Bronchial epithelial cell (primary cell): ENCODE measurements at places on chromosomes 12 and 14. TPM values are rescaled to one million over a fixed set of nuclear protein-coding genes. Genes with fewer than 3 reads are reported as not detected.

DNA sequence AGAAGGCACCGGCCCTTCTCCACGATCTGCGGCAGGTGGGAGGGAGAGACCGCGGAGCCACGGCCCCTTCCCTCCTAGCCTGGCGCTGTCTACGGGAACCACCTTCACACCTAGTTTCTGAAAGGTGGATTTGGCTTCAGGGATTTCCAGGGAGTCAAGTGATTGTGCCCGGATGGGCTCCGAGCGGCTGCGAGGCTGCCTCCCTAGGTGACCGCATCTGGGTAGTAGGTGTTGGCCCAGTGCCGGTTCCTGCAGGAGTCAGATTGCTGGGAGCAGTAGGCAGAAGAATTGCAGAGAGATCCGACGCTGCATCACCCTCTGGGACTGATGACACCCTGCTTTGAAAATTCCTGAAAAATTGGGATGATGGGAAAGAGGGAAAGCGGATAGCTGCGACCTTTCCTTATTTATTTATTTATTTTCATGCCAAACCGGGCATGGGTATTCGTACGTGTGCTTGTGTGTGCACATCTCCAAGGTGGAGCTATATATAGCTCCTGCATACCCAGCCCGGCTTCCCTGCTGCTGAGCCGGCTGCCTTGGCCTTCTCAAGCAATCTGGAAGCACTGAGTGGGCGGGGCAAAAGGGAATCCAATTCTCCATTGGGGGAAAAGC lies 1.1 kb downstream of the CNTN1 start:
- peak; percentile 54 for DNase-seq

DNA sequence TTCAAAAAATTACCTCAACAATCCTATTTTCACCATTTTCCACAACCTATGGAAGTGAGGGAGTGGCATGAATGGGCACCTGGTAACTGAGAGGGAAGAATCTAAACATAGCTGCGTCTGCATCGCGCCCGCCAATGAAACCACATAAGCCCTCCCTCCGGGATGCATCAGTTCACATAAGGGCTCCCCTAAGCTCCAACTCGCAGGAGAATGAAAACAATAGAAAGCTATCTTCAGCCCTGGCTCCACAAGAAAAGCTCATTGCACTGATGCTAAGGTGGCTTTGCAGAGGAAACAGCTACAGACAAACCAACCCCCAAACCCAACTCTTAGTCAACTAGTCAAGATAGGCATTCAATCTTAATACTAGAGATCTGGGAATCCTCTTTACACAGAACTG lies 173.3 kb downstream of the FOXN3 start:
- no peak for DNase-seq

DNA sequence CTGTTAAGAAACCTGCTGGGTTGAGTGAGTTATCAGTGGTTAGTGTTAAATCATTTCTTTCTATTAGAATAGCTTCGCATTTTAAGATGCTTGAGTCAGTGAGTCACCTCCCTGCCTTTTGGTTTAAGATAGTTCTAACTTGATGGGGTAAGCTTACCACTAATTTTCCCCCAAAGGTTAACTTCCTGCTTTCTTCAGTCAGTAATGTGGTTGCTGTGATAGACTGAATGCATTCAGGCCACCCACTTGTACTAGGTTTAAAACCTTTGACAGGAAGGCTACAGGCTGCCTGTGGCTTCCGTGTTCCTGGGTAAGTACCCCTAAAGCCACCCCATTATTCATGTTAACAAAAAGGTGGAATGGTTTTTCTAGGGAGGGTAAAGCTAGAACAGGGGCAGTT lies 25.3 kb downstream of the CLEC2A start:
- peak; percentile 24 for DNase-seq

DNA sequence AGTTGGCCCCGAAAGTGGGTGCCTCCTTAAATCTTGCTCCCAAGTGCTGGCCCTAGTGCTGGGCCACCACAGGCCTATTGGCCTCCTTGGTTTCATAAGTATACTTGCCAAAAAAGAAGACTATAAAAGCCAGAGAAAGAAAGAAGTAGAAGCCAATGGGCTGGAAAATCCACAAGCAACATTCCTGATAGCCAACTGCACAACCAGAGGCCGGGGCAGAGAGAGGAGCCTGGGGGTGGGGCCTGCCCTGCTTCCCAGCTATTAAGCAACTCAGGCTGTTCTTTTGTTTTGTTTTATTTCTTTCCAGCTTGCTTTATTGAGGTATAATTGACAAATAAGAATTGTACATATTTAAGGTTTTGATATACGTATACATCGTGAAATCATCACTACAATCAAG lies 177.2 kb upstream of the NTF3 start:
- DNase-seq = no peak

DNA sequence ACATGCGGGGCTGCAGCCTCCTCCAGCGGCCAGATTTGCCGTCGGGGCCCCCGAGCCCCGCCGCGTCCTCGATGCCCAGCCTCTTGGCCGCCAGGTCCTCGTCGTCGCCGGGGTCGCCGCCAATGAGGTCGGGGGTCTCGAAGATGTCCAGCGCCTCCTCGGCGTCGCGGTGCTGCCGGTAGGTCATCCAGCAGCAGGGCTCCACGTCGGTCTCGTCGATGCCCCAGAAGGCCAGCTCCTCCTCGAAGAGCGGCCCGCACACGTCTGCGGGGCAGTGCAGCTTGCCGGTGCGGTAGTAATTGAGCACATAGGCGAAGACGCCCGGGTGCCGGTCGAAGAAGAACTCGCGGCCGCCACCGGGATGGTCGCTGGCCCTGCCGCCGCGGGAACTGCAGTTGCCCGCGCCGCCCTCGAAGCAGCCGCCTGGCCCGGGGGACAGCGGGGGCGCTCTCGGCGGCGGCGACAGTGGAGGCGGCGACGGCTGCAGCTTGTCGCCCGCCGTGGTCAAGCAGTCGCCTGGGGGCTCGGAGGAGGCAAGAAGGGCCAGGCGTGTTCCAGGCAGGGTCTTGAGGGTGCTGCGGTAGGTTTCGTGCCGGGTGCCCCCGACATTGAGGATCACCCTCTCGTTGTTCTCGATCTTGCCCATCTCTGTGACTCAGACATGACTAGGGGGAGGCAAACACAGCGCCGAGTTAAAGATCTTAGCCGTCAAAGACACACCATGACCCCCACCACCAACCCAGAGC lies 2.1 kb downstream of the KCNC2 start:
- no peak for DNase-seq

The BICDL1 gene
- 10.8 and 30.7 TPM in 2 replicates for total RNA-seq

- peak; percentile 26 for DNase-seq
These were observed 191.4 kb upstream of the BCL2L14 start for GRCh38 chr12:11879306-11879705.

DNA sequence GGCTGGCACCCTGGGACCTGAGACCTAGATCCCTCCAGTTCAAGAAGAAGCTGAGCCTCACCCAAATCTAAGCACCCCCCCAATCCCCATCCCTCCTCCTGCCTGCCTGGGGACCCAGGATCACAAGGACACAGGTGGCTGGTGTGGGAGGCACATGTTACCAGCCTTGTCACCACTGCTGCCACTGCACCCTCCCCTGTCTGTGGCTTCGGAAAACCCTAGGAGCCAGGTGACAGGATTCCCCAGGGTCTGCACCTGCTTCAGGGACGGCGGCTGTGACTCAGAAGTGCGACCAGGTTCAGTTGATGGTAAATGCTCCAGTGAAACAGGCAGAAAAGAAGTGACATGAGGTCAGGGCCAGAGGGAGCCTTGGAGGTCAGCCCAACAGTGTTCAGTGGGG lies 62.8 kb upstream of the FAM222A start:
- no peak for DNase-seq

DNA sequence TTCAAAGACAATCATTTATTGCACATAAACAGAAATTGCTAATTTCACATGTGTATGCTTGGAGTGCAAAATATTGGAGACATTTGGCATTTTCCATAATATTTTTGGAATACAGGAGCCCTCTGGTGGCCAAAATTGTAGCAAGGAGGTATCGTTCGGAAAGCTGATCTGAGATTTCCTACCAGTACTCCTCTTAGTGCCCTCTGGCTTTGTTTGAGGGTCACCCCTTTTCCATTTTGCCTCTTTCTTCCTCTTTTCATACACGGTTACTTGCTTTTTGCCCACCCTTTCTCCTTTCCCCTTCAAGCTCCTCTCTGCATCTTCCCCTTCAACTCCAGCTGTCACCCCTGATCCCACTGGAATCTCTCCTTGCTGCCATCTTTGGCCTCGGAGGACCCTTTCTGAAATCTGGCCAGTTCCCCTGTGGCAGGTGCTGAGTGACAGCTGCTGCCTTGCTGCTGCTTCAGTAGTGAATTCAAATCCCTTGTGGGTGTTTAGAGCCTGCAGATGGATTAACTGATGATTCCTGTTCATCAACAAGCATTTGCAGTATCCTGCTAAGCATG lies 164.6 kb upstream of the PARP11 start:
- peak; percentile 53 for DNase-seq

The NPAS3 gene
- 0.13 TPM in 1 of 2 replicates, not detected in the other for total RNA-seq

The BATF gene
- 2.6 and 3.4 TPM in 2 replicates for total RNA-seq

DNA sequence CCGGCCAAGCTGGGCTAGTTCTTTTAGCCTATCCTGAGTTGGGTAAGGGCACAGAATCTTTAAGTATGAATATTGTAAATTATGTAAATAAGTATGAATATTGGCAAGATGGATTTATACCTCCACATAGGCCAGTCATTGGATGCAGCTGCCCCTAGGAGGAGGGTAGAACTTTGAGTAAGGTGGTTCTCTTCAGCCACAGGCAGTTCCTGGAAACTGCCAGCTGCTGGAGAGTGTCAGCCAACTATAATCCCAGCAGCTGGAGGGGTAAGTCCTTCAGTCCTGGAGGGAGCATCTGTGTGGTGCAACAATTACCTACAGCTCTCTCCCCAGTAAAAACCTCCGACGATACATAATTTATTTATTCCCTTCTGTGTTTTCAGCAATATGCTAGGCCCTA lies 65.8 kb upstream of the TMPO start:
- no peak for DNase-seq

- no peak for DNase-seq
These were observed 7.2 kb upstream of the MYL2 start for GRCh38 chr12:110927546-110927945.

- DNase-seq = no peak
These were observed 43.6 kb upstream of the DDX11 start for GRCh38 chr12:31029916-31030562.

DNA sequence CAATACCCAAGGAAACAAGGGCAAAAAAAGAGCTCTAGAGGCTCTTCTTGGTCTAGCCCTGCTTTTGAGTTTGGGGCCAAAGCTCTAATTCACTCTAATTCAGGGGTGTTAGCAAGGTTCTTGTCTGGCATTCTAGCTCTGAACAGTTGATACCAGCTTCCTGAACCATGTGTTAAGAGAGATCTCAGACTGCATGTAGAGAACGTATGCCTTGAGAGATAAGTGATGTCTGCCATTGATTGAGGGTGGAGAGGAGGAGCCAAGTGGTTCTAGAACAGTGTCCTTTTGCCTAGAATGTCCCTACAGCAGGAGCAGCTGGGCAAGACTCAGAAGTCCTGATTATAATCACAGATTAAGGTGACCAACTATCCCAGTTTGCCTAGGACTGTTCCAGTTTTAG lies 18.2 kb upstream of the POC1B start:
- DNase-seq = no peak

- peak; percentile 39 for DNase-seq
These were observed 2.6 kb upstream of the PLEKHG3 start for GRCh38 chr14:64701660-64702059.

DNA sequence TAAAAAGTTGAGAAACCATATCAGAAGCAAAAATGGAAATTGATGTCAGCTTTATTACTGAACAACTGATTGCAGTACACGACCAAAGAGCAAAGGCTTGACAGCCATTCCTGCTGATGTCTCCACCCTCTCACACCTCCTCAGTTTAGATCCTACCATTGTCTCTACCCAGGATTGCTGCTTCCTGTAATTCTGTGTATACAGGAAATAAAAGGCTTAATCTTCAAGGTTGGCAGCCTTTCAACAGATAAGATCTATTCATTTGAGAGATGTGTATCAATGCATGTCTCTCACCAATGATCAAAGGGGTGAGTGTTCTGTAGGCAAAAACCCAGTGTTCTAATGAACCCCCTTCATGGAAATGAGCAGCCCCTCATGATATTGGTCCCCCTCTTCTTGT lies 27.0 kb downstream of the SLCO1C1 start:
- no peak for DNase-seq

DNA sequence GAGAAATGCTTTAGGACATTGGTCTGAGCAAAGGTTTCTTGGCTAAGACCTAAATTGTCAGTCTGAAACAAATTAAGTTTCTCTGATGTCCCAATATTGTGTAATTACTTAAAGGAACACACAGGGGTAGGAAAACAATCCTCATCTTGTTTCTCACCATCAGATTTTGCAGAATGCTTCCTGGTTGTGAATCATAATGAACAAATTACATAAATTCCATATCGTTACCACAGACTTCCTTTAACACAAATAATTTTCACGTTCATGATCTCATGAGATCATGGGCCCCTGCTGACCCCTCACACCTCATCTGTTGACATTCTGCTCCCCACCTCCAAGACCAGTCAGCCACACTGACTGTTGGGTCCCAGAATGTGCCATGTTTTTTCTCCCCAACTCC lies 194.1 kb downstream of the MON2 start:
- DNase-seq = peak; percentile 95

- DNase-seq = no peak
These were observed 61.1 kb downstream of the RIMBP2 start for GRCh38 chr12:130655010-130655409.

DNA sequence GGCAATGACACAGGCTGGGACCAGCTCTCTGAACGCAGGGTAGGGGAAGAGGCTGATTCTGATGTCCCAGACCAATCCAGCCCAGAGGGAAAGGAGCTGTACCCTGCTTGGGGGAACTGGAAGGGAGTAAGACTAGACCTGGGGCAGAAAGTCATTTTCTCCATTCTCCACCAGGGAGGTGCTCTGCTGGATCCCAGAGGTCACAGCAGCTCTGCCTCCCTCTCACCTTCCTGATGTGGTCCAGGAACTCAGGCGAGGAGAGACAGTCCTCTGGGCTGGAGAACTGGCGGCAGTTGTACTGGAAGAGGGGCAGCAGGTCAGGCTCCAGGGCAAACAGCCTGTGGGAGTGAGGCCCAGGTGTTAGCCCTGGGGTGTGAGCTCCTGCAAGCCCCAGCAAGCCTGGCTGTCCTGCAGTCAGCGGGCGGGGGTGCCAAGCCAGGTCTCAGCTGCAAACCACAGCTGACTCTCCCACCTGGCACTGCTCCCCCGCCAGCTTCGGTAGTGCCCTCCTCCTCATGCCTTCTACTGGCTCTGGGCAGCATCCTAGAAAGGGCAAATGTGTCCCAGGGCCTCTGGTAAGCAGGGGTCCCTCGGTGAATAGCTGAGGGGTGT lies 1.9 kb downstream of the NGB start:
- peak; percentile 40 for DNase-seq

DNA sequence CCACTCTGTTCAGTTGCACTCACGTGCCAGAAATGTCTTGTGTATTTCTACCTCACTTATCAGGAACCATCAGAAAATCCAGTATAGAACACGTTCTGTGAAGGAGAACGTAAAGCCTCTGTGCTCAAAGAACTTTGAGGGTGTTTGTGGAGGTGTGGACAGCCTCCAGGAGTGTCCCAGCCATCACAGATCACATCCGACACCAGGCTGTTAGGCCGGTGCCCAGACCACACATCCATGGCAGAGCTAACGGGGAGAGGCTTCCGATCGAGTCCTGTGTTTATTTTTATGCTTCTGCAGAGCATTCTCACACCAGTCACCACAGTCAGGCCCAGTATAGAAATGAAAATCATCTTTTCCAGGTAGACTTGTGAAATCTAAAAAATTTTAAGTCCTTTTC lies 53.6 kb downstream of the TPCN1 start:
- no peak for DNase-seq

The TMEM52B gene
- total RNA-seq = not detected in 2 replicates
